ENCODE measurements at places on chromosomes 3 and 15.
A peak's percentile ranks its signal among the peaks of the same experiment; 100 is the strongest.

GRCh38 chr15:90300988-90301706 is 35.7 kb downstream of the NGRN start:
- DNase-seq, result no peak

GRCh38 chr3:48662145-48662752 is 437 bp downstream of the CELSR3 start:
- no peak for DNase-seq

DNA sequence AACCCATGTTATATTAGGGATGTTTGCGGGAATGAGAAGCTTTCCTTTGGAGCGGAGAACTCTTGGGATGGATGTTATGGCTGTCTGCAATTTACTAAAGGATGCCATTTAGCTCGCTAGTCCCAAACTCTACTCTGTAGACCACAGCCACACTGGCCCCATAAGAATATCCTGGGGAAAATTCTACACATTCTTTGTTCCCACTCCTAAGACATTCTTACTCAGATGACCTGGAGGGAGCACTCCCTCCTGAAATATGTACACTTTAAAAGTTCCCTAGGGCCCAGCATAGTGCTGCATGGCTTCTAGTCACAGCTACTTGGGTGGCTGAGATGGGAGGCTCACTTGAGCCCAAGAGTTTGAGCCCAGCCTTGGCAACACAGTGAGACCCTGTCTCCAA is 288.7 kb upstream of the RORA start:
- no peak for DNase-seq

- DNase-seq, result no peak
These were observed 46.3 kb upstream of the MFGE8 start for GRCh38 chr15:88959445-88959844.

DNA sequence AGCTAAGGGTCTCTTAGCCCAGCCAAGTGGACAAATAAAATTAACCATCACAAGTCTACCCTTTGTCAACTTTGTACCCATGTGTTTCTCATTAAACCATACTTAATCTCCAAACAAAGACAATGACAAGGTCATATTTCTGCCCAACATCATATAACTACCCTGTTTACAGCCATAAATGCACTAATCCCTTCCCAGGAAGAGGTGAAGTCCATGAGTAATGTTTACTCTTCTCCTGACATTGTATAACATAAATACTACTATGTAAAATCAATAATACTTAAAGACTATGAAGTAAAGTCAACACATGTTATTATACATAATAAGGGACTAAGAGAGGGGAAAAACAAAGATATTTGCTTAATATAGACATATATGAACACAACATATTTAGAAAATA is 38.5 kb upstream of the FAN1 start:
- DNase-seq, result no peak

- no peak for DNase-seq
These were observed 2.5 kb downstream of the SNTN start for GRCh38 chr3:63654931-63655330.

DNA sequence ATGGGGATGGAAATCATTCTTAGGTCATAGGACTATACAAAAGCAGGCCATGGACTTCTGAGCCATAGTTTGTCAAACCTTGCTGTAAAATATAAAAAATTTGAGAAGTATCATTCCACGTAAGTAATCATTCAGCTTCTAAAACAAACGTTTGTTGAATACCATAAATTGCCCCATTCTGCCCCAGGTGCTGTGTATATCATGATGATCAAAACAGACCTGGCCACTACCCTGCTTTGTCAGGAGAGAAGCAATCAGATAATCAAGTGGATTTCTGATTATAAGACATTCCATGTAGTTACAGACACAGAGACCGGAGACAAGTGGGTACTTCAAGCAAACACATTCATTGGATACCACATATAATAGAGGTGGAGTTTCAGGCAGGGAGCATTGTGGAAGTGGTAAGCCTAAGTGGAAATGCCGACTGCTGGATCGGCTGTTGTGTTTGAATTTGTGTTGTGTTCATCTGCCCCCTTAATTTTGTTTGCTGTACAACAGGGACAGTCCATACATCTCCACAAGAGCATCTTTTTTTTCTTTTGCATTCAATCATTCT is 61.7 kb downstream of the TGFBR2 start:
- DNase-seq, result no peak

DNA sequence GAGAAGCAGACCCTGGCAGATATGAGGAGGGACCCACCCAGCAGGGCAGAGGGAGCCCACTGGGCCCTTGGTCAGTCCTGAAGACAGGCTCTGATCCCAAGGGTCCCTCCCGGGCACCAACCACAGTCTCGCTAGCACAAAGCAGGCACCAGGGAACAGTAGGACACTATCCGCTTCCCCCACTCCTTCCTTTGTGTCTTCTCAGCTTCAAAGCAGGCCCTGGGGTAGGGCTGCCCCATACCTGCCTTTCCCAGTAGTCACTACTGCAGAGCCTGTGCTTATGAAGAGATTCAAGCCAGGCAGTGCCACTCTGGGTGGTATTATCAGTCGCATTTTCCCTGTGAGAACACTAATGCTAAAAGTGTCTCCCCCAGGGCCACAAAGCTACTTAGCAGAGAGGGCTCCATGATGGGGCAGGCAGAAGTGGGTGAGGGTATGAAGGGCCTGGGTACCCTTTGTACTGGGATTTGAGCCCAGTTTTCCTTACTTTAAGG is 32.7 kb downstream of the SRPRB start:
- no peak for DNase-seq

DNA sequence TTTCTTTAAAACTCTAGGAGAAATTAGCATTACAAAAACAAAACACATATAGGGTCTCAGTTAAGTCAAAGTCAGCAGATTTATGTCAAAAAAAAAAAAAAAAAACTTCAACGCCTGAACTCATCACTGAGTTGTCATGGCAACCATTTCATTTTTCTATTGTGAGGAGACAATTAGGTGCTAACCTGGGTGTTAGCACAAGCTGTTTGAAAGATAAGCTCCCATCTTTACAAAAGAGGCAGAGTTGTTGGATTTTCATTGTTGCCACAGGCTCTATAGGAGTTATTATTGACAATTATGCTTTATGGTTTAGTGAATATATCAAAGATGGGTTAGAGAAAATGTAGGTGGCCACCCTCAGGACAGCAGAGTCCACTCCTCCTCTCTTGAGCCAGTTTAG is 806.9 kb downstream of the GRM7 start:
- DNase-seq, result no peak

DNA sequence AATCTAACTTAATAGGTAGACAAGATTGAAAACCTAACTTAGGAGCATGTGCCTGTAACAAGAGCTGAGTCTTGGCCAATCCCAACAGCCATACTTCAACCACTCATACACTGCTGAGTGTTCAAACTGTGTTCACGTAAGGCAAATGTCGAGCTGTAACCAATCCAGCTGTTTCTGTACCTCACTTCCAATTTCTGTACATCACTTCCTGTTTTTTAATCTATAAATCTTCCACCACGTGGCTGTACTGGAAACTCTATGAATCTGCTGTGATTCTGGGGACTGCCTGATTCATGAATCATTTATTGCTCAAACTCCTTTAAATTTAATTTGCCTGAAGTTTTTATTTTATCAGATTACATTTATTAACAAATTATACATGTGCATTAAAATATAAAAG is 44.6 kb upstream of the NEDD4 start:
- DNase-seq, result no peak

GRCh38 chr3:196691386-196691785 is 20.7 kb downstream of the CEP19 start:
- no peak for DNase-seq

DNA sequence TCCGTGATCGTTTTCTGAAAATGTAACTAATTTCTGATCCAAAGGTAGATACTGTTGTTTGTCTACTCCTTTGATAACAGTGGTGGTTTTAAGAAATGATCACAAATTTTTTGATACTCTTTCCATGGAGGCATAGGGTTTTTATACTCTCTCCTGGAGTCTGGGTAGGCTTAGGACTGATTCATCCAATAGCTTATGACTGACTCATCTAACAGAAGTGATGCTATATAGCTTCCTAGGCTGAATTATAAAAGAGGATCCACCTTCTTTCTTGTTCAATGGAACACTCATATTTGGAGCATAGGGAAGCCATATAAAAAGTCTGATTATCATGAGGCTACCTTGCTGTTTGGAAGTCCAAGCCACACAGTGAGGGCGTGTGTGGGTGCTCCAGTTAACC is 84.3 kb downstream of the CHST2 start:
- DNase-seq, result no peak

- DNase-seq, result no peak
These were observed 85.7 kb upstream of the PRR20G start for GRCh38 chr3:127373441-127374085.

DNA sequence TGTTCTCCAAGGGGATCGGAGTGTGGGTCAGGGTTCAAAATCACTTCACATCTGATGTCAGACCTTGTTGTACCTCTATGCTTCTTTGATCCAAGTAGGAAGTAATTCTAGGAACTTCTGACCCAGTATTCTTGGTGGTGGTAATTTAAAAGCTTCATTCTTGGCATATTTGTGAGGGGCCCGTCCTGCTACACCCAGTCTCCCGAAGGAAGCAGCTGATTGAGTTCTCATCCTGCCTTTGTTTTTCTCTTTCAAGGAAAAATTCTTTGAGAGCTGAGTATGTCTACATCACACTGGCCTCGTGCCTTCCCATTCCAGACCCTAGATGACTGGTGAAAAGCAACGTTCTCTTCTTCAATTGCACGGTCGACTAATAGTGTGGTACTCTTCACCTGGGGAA is 234.4 kb upstream of the TPRG1 start:
- no peak for DNase-seq

DNA sequence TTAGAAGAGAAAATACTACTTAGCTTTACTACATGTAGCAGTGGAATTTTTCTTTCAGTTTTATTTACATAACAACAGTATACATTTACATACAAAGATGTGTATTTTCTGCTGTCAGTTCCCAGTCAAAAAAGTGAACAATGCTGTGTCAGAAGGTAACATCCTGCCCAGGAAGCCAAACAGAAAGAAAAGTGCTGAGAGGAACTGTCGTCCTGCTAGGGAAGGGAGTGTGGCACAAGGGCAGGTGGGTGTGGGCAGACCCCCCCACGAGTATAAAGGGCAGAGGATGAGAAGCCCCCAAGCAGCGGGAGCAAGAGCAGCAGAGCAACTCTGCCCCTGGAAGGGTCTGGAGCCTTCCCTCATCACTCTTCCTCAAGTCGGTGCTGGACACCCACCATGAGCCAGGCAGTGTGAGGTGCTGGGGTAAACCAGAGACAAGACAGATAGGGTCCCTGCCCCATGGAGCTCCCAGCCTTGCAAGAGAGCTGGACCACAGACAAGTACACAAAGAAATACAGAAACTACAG is 39.7 kb downstream of the TBC1D2B start:
- DNase-seq, result no peak

- DNase-seq, result no peak
These were observed 423.5 kb downstream of the TUSC7 start for GRCh38 chr3:117133066-117133465.

DNA sequence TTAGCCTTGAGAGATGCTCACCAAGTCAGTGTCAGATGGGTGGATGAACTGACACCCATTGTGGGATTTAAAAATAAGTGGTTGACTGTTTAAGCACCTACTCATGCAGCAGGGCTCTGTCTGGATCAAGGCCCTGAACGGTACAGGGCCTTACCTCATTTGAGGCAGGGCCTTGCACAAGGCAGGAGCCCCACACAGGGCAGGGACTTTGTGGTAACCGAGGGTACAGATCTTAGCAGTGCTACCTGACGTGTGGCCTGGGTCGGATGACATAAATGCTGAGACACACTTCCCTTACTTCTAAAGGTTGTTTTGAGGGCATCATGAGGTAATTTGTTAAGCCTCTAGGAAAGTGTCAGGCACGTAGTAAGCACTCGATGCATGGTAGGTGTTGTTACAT is 59.5 kb upstream of the PLXNA1 start:
- no peak for DNase-seq

- DNase-seq, result peak; percentile 58
These were observed 26.9 kb downstream of the PIERCE2 start for GRCh38 chr15:55434989-55435825.

- DNase-seq, result no peak
These were observed 12.1 kb upstream of the RYR3 start for GRCh38 chr15:33298631-33299030.

GRCh38 chr3:178308771-178309170 is 227.5 kb upstream of the KCNMB2 start:
- DNase-seq, result no peak

DNA sequence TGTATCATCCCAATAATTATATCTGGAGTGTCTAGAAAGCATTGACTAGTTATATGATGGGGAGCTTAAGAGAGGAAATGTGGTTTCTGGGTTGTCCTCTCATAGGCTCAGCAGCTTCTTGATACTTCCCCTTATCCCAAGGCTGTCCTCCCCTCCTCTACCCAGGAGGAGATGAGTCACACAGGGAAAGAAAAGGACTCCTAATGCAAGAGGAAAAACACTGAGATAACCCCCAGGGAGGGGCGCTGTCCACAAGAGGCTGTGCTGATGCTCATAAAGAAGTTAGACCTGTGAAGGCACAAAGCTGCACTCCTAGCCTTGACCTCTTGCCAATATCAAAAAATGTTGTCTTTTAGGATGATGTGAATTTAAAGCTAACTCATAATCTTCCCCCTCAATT is 28.8 kb upstream of the GYG1 start:
- DNase-seq, result no peak

GRCh38 chr15:59398220-59398619 is 25.5 kb upstream of the MYO1E start:
- DNase-seq, result no peak

GRCh38 chr3:48612309-48612708 is 2.9 kb upstream of the UQCRC1 start:
- no peak for DNase-seq

Data from GM13977 (cell line).